ENCODE measurements at places on chromosomes 16 and 17. TPM values are rescaled to one million over a fixed set of nuclear protein-coding genes. Genes with fewer than 3 reads are reported as not detected.

C1QBP gene
- total RNA-seq, result 322 TPM

CCL14 gene
- total RNA-seq, result not detected

CCL22 gene
- total RNA-seq, result not detected

CMTM2 gene
- 0.91 TPM for total RNA-seq

Measured in OCI-LY7 (cell line).